Activated CD4-positive, alpha-beta memory T cell treated with anti-CD3 and anti-CD28 coated beads for 36 hours (primary cell): ENCODE measurements at places on chromosomes 3 and 15. TPM values are rescaled to one million over a fixed set of nuclear protein-coding genes. Genes with fewer than 3 reads are reported as not detected.

DNA sequence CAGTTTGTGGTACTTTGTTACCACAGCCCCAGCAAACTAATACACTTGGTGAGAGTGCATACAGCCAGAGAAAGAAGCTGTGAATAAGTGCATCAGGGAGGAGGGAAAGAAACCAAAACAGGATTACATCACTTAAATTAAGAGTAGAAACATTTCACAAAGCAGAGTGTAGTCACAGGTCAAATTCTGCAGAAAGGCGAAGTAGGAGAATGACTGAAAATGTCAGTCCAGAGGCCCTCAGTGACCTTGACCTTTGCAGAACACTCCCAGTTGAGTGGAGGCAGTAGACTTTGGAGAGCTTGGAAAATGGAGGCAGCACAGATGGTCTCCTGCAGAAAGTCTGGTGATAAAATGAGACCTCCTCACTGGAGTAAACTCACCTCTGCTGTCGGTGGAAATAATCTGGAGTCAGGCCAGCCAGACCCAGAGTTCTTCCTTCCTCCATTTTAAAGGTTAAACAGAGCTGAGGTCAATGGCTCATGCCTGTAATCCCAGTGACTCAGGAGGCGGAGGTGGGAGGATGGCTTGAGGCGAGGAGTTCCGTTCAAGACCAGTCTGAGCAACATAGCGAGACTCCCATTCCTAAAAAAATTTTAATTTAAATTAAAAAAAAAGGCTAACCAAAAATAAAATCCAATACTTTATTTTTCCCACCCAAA, 5.0 kb downstream of the CD86 start:
- DNase-seq: no peak

GRCh38 chr3:107410606-107411005, 33.4 kb downstream of the CCDC54 start:
- no peak for DNase-seq

GRCh38 chr15:38522922-38523321, 41.7 kb downstream of the RASGRP1 start:
- no peak for DNase-seq

Gene CACNA2D2
- total RNA-seq: 0.63 TPM

Gene GNB5
- total RNA-seq: 25.1 TPM
